ENCODE measurements at places on chromosomes 1 and 21.

GRCh38 chr1:243598433-243598832, 251.6 kb downstream of the AKT3 start:
- DNase-seq: no peak

DNA sequence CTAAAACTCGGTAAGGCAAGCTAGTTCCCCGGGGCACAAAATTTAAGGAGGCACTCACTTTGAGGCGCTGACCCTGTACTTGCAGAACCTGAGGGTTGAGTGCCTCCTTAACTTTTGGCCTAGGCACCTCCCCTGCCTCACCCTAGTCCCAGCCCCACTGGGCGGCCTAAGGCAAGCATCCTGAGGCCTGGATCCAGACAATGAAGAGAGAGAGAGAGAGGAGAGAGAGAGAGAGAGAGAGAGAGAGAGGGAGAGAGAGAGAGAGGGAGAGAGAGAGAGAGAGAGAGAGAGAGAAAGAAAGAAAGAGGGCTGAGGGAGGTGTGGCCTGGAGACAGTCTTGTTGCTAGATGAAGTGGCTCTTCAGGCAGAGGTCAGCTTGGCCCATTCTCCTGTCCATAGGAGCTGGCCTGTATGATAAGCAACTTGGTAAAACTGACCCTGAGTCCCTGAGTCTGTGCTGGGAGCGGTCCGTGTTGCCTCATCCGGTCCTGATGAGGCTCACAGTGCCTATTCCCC, 7.4 kb upstream of the LRRN2 start:
- no peak for DNase-seq

GRCh38 chr1:29853716-29854330, 617.5 kb downstream of the PTPRU start:
- no peak for DNase-seq

DNA sequence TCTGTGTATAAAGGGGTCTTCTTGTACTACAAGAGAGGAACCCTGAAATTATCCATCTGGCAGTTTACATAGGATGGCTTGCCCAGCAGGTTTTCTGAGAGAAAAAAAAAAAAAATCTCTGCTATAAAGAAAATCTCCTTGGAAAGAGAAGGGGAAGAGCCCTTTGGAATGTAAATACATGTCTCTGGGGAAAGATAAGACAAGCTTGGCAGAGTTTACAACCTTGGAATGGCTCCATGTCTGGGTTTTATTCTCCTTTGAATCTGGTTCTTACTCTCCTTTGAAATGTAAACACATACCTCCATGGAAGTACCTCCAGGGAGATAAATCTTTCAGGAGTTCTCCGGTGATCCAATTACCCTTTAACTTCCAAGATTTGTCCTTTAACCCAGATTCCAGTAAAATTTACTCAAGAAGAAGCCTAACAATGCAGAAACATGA, 45.1 kb upstream of the DNAH14 start:
- no peak for DNase-seq

- DNase-seq: no peak
Measured at GRCh38 chr1:181469829-181470228, 13.5 kb upstream of the CACNA1E start.

GRCh38 chr1:39563669-39564068, 12.9 kb downstream of the PABPC4 start:
- no peak for DNase-seq

DNA sequence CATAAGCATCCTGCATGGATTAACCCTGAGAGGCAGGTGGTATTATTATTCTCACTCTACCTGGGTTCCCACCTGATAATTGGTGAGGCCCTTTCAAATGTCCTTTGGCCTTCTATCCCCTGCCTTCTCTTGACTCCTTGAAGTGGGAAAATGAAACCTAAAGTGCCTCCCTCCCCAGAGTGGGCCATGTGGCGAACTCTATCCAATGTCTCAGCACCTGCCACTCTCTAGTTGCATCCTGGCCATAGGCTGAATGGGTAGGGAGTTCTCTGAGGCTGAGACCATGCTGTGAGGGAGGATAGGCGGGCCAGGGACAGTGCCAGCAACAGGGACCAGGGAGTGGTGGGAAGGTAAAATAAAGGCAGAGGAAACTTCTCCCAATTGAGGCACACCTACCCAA, 35.3 kb downstream of the ELF3 start:
- no peak for DNase-seq

GRCh38 chr1:32273391-32274208, 18.3 kb upstream of the HDAC1 start:
- DNase-seq: peak; percentile 63

GRCh38 chr1:206700445-206701036, 15.8 kb downstream of the MAPKAPK2 start:
- no peak for DNase-seq
